ENCODE measurements at places on chromosomes 1 and 21.

- DNase-seq: no peak
These were observed 93.7 kb downstream of the NTMT2 start for GRCh38 chr1:170239445-170239844.

GRCh38 chr1:206941766-206942418, 4.4 kb downstream of the PIGR start:
- DNase-seq: no peak

DNA sequence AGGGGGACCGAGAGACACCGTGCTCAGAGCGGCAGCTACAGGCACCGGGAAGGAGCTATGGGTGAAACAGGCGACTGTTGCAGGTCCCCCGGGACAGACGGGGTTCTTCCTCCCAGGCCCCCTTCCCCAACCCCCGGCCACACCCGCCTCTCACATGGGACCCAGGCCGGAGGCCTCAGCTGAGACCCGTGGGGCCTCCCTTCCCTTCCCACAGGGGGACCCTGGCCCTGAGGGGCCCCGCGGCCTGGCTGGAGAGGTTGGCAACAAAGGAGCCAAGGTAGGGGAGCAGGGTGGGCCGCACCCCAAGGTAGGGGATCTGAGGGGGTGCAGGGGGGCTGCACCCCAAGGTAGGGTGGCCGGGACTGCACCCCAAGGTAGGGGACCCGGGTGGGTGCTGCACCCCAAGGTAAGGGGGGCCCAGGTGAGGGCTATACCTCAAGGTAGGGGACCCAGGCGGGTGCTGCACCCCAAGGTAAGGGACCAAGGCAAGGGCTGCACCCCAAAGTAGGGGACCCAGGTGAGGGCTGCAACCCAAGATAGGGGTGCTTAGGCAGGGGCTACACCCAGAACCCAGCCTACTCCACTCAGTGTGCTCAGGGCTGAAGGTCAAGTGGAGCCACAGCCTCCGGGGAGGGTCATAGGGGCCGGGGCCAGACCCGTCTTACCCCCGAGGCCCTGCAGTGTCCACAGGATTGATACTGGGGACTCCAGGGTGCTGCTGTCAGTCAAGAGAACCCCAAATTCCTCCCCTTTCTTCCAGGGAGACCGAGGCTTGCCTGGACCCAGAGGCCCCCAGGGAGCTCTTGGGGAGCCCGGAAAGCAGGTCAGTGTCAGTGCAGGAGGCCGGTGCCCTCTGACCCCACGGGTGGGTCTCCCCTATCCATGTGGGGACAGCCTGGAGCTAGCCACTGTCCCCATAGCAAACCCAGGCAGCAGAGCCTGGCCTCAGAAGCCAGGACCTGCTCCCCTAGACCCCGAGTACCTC, 22.7 kb downstream of the COL6A2 start:
- no peak for DNase-seq

GRCh38 chr1:230157420-230158390, 90.7 kb downstream of the GALNT2 start:
- no peak for DNase-seq

GRCh38 chr1:85576642-85577418, 3.7 kb upstream of the CCN1 start:
- DNase-seq: no peak

GRCh38 chr1:47712596-47713299, 274.9 kb downstream of the FOXD2 start:
- no peak for DNase-seq

DNA sequence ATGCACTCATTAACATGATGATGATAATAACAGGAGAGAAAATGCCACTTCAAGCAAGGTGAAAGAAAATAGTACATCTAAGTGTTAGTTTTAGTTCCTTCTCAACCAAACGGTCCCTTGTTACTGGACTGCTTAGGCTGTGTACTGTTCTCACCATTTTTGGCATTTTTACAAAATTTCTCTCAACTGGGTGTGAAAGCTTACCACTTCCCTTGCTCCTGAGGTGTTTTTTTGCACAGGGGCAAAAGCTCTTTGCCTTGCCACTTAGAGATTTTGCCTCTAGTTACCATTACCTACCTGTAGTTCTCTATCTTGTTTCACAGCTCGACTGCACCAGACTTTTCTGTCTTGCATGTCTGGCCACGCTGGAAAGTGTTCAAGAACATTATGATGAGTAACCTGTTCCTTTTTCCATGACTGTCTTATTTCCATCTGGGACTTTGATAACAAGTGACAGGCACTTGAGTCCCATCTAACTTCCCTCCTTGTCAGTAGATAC, 10.7 kb downstream of the NEK7 start:
- DNase-seq: no peak

GRCh38 chr1:47644212-47644573, 206.3 kb downstream of the FOXD2 start:
- DNase-seq: no peak

- DNase-seq: no peak
These were observed 208.4 kb downstream of the TRABD2B start for GRCh38 chr1:47788761-47789160.

- DNase-seq: no peak
These were observed 43.0 kb downstream of the ATP6V1G3 start for GRCh38 chr1:198497326-198498102.

- DNase-seq: peak; percentile 37
These were observed 2.3 kb downstream of the FGR start for GRCh38 chr1:27632387-27633297.

DNA sequence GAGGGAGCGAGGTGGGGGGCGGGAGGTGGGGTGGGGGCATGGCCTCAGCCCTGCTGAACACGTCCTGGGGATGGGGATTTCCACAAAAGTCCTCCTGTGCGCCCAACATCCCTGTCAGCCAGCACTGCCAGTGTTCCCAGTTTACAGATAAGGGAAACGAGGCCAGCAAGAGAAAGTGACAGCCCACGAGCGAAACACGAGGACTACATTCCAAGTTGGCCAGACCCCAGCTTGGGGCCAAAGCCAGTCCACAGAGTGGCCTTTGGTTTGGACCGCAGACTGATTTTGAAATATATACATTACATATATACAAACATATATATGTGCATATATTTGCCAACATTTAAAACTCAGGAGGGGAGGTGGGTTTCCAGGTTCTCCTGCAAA, 5.0 kb downstream of the FBXO2 start:
- DNase-seq: no peak

- no peak for DNase-seq
These were observed 720 bp downstream of the LIN9 start for GRCh38 chr1:226308166-226308722.

Measured in stimulated activated CD8-positive, alpha-beta memory T cell treated with anti-CD3 and anti-CD28 coated beads, Interleukin-12 subunit alpha, Interleukin-12 subunit beta, amount 100 ng/mL, for 4 hours (primary cell).